Esophagus squamous epithelium (tissue), 5 donors: ENCODE measurements at places on chromosomes 5 and 9.

DNA sequence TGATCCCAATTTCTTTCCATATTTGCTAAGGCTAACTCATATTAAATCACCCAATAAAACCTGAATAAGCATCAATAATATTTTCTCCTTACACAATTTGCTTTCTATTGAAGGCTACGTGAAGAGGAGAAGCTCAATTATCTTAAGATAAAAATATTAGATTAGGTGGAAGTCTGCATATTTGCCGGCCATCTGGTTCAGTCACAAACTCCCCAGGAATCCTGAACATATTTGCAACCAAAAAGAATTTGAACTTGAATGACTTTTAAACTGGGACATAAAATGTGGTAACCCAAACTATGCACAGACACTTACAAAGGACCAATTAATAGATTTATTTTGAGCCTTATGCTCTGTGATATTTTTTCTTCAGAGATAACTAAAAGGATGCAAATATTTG is 92.3 kb downstream of the HAPLN1 start:
- DNase-seq, result no peak

DNA sequence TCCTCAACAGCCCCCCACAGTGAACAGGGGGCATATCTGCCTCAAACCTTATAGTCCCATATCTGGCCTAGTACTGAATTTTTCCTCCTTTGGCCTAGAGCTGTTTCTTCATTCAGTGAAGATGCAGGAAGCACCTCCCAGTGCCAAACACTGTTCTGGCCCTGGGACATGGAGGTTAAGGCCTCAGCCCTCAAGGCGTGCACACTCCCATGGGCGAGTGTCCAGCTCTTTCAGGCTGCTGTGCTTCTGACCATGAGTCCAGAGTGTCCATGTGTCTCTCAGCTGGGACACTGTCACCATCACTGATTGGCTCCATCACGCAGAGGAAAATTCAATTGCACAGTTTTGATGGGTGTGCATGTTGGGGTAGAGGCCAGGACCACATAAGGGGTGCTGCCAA is 151.5 kb downstream of the PAX5 start:
- DNase-seq, result no peak

DNA sequence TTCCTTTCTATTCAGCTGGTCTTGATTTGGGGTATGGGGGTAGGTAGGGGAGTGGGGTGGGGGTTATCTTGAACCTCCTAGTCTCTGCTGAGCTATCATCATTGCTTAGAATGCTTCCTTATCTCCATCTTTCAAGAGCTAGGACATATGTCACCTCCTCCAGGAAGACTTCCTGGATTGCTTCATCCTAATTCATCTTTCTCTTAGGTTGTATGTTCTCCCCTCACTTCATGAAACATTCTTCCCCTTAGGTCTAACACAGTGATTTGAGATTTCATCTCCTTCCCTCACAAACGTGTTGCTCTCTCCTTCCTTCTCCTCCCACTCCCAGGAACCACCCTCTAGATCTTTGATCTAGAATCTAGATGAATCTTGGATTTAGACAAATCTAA is 2.4 kb upstream of the SYNPO start:
- no peak for DNase-seq

- DNase-seq, result no peak
Measured at GRCh38 chr9:127334725-127335124, 62.2 kb upstream of the SLC2A8 start.

- DNase-seq, result no peak
Measured at GRCh38 chr9:37094751-37095150, 25.6 kb upstream of the ZCCHC7 start.

GRCh38 chr9:25964239-25964638 is 286.0 kb upstream of the TUSC1 start:
- DNase-seq, result no peak
